ENCODE measurements at places on chromosomes 13 and 19.

DNA sequence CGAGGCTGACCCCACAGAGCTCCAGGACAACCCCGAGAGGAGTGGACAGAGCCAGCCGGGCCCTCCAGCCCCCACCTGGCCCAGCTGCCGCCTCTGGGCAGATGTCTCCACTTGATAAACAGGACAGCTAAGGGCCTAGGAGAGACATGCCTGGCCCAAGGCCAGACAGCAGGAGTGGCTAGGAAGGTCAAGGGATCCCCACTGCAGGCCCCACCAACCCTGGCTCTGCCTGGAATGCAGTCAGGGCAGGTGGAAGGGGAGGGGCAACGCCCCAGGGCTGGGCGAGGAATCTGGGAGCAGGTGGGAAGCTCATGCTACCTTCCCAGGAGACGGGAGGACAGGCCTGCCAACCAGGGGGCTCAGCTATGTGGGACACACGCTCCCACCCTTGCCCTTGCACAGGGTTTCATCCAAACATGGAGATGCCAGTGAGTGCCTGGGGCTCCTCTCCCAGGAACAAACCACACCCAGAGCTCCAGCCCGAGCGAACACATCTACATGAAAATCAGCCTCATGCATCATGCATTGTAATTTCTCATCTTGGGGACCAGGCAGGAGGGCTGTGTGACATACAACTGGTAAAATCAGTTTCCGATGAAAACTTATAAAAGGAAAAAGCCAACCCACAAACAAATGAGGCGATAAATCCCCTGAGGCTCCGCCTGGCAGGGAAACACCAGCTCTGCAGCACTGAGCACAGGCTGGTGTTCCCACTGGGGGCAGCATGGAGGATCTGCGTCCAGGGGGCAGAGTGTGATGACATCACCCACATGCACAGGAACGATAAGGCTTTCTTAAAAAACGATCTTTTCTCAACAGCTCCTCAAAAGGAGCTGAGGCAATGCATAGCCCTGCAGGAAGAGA, 25.0 kb downstream of the SH3GL1 start:
- DNase-seq, result no peak

DNA sequence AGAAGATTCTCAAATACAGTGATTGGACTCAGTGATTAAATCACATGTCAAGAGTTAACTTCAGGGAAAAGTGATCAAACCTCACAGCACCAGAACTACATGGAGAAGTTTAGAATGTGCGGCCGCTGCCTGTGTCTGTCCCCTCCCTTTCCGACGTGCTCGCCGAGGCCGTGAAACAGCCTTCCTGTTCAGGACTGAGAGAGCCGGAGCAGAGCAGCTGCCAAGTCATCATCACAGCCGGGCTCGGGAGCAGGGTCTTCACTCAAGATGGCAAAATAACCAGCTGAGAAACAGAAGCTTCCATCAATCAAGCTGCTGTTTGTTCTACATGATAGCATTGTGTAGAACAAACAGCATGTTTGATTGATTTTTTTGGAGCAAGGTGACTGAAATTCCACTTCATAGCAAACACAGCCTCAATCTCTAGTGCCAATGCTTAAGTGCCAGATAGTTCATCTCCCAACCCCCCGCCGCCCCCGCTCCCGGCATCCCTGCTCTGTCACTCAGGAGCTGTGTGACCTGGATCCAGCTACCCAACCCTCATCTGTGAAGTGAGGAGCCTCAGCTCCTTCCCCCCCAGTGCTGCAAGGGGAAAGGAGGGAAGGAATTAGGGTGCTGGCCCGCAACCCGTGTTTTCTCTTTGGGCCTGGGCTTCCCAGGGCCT, 70.6 kb downstream of the HSPH1 start:
- DNase-seq, result no peak

- DNase-seq, result no peak
Measured at GRCh38 chr13:52405767-52406494, at the start of gene THSD1. Gene THSD1, minus strand, starts transcription at chr13:52406172. Its CDS starts 3,572 bp downstream, at chr13:52402600.

DNA sequence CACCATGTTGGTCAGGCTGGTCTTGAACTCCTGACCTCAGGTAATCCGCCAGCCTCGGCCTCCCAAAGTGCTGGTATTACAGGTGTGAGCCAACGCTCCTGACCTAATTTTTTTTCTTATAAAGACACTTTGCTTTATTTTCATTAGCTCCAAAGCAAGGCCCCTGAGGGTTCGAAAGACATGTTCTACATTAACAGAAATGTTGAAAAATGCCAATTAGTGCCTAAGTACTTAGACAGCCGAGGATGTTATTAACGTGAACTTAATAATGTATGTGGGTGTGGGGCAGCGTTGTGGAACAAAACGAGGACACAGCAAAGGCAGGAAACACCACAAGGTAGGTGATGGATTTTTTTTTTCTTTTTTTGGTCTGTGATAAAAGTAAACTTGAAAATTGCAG, 82.4 kb downstream of the COL4A1 start:
- no peak for DNase-seq

DNA sequence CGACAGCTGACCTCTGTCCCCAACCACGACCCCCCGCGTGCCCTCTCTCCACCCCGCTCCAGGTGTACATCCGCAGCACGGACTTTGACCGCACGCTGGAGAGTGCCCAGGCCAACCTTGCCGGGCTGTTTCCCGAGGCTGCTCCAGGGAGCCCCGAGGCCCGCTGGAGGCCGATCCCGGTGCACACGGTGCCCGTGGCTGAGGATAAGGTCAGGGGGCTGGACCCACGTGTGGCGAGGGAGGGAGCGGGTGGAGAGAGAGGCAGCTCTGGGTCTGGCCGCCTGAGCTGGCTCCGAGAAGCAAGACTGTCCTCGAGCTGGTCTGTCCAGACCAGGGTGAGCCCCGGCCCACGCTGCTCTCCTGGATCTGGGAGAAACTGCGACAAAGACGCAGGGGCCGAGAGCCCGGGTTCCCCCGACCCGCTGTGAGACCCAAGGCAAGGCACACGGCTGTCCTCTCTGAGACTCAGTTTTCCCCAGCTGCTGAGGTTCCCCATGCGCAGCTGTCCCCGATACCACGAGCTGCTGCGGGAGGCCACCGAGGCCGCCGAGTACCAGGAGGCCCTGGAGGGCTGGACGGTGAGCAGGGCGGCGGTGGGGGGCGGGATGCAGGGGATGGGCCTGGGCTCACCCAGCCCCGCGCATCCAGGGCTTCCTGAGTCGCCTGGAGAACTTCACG, 1.5 kb downstream of the ACP4 start:
- no peak for DNase-seq

GRCh38 chr19:36032251-36033104, at the start of gene CLIP3:
Gene CLIP3, minus strand, starts transcription at chr19:36032873. Its CDS starts 516 bp downstream, at chr19:36032357.
- no peak for DNase-seq

GRCh38 chr13:64765636-64766035, 2464.5 kb downstream of the PCDH9 start:
- no peak for DNase-seq

GRCh38 chr13:35630551-35631275, 154.2 kb upstream of the MAB21L1 start:
- DNase-seq, result no peak

GRCh38 chr13:112705286-112705685, 15.4 kb downstream of the ATP11A start:
- DNase-seq, result no peak

- DNase-seq, result no peak
Measured at GRCh38 chr13:40158218-40158617, 502.8 kb downstream of the COG6 start.

- DNase-seq, result no peak
Measured at GRCh38 chr13:52739468-52740071, at the start of gene CNMD. Gene CNMD, minus strand, starts transcription at chr13:52739820. Its CDS starts 119 bp downstream, at chr13:52739701.

GRCh38 chr13:58620176-58620575, 988.6 kb downstream of the PCDH17 start:
- DNase-seq, result no peak

GRCh38 chr19:9848060-9848459, 12.9 kb downstream of the PIN1 start:
- DNase-seq, result no peak

DNA sequence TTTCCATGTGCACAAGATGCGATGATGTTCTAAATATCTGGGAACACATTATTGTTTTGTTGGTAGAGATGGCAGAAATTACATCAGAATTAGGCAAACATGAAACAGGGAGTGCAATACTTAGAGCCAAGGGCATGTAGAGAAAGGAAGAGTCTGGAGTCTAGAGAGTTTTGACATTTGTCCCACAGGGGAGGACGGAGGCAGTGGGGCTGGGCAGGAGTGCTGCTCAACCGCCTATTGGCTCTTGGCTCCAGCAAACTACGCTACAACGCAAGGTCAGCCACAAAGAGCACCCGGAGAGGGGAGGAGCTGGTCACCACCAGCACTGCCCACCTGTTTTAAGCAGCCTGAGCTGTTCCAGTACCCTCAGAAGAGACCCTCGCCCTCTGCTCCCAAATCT, 108.3 kb downstream of the ABCC4 start:
- no peak for DNase-seq

DNA sequence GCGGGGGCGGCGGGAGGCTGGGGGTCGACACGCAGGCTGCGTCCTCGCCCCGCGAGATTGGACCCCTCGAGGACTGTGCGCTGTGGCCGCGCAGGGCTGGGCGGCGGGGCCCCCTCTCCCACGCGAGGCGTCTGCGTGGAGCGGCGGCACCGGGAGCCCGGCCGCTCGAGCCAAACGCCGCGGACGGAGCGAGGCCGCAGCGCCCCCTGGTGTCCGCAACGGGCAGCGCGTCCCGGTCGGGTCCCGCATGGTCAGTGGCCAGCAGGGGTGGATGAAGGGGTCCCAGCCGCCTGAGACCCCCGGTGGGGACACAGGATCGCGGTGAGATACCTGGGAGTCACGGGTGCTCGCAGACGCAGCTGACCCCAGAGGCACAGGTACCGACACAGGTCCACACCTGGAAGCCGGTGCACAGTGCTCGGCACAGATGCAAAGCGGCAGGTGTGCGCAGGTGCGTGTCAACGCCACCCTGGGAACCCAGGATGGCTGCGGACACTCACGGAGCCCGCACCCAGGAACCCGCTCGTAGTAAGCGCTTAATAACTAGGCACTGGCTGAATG, 2.1 kb upstream of the CIRBP start:
- DNase-seq, result no peak

GRCh38 chr13:23504180-23504579, 66.0 kb upstream of the TNFRSF19 start:
- no peak for DNase-seq
